Activated effector memory CD4-positive, alpha-beta T cell treated with Interleukin-2 at 50 U/mL for 16 hours (primary cell): ENCODE measurements at places on chromosomes 7 and 10.

- DNase-seq: no peak
Observed at GRCh38 chr10:97798958-97799610, 27.3 kb upstream of the SFRP5 start.

DNA sequence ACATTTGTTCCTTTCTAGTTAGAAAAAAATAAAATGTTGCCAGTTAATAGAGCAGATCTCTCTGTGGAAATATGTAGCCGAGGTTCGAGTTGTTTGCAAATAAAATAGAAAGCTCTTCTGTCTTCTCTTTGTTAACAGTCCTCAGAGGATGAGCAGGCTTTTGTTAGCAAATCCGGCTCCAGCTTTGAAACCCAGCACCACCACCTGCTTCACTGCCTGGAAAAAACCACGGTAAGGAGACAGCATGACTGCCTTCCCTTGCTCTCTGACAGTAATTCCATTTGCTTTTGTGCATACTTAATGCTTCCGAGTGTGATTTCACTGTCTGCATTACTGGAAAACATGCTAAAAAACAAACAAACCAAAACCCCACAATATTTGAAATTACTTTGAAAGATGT, 115.6 kb downstream of the TSPAN12 start:
- DNase-seq: no peak

DNA sequence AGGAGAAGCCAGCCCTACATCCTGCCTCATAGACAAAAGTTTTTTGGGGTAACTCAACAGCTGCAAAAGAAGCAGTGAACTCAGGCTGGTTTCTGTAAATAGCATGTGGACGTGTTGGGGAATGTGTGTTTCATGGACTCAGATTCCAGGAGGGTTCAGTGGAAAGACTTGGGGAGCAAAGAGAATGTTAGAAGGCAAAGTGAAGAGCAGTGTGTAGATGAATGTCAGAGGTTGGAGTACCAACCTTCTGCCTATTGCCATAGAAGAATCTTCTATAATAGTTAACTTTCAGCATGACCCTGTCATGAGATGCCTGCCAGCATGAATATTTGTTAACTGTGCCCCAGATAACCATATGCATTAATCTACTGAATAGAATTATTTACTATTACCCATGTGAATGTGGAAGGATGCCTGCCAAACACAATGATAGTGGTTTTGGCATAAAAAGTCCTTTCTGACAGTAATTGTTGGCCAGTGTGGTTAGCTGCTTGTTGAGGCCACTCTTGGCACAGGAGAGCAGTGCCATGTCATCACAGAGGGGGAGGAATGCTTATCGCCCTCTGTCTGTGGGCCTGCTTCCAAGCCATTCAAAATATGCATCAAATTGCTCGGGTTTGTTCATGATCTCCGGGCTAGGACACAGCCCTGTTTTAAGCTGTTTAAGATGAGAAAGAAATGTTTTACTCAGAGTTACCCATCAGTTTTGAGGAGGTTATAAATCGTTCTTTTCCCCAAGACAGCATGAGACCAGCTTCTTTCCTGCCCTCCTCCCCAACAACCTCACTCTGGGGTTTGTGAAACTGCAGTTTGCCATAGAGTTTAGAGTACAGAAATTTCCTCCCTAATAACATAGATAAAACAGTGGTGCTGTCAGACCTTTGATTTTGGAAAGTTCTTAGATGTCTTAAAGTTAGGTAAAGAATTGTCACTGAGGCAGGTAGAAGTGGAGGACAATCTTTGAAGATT, 165.3 kb downstream of the WNT2 start:
- DNase-seq: no peak

DNA sequence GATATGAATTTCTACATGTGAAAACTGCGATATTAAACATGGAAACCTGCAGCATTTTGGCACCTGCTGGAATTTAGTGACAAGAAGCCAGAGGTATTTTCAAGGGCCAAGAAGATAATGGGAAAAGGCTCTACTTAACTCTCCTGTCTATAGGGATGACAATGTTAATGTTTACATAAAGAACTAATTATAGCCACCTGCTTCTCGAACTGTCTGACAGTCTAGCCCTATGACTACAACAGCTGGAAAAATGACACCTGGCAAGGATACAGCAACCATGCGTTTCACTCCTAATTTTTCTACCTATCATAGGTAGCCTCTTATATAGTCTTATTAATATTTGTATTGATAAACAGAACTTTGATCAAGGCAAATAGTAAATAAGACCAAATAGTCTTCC, 49.6 kb downstream of the MAGI2 start:
- no peak for DNase-seq

DNA sequence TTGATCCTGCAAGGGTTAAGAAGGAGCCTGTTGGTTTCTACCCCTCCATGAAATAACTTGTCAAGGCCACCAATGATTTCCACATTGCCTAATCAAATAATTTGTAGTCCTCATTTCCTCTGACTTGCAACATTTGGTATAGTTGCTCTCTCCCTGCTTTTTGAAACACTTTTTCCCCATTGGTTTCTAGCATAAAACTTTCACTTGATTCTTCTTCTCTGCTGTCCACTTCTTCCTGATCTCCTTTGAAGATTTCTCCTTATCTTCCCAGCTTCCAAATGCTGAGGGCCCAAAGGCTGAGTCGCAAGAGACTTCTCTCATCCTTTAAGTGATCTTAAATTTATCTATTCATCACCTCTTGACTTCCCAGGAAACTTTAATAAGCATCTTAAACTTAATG, 134.2 kb downstream of the ITGB8 start:
- DNase-seq: no peak

GRCh38 chr7:131072505-131073091, 255.1 kb upstream of the MKLN1 start:
- DNase-seq: no peak

DNA sequence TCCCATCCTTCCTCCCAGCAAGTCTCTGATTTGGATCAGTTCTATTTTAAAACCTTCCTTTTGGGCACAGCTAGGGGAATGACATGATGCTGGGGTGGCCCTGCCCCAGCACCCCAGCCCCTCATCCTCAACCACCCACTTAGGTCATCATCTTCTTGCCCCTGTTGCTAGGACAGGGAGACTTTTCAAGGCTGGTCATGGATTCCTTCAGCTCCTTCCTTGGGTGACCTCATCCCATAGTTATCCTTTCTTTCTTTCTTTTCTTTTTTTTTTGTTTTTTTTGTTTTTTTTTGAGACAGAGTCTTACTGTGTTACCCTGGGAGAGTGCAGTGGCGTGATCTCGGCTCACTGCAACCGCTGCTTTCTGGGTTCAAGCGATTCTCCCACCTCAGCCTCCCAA, 127.2 kb downstream of the WDFY4 start:
- DNase-seq: no peak

DNA sequence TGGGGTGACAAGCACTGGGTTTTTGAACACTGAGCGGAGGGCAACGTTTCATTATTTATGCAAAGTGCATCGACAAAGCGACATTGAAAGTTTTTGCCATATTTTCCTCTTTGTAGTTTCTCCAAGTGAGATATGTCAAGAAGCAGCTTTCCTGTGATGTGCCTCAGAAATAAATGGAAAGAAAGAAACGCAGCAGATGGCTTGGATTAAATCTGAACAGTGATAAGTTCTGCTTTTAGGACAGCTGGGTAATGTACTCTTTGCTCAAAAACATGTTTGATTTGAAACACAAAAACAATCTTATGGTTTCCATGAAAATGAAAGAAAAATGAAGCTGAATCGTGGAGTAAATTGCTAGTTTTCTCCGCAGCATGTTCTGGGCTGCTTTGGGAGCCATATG, 166.3 kb downstream of the PTPRN2 start:
- no peak for DNase-seq

DNA sequence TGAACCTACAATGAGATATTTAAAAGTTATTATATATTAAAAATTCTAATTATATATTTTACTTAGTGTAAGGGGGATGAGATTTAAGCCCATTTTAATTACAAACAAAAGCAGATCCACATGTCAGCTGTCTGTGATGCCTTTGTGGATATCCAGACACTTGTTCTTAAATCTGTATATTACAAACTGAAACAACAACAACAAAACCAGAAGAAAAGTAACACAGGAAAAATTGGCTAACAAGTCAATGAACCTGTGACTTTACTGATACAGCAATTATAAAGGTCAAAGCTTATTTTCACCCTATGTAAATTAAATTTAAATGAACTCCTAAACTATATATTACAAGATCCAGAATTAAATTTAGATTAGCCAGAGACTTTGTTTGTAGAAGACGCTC, 222.7 kb downstream of the CHCHD3 start:
- no peak for DNase-seq

- DNase-seq: no peak
Observed at GRCh38 chr10:70540089-70540788, 61.7 kb downstream of the PALD1 start.

DNA sequence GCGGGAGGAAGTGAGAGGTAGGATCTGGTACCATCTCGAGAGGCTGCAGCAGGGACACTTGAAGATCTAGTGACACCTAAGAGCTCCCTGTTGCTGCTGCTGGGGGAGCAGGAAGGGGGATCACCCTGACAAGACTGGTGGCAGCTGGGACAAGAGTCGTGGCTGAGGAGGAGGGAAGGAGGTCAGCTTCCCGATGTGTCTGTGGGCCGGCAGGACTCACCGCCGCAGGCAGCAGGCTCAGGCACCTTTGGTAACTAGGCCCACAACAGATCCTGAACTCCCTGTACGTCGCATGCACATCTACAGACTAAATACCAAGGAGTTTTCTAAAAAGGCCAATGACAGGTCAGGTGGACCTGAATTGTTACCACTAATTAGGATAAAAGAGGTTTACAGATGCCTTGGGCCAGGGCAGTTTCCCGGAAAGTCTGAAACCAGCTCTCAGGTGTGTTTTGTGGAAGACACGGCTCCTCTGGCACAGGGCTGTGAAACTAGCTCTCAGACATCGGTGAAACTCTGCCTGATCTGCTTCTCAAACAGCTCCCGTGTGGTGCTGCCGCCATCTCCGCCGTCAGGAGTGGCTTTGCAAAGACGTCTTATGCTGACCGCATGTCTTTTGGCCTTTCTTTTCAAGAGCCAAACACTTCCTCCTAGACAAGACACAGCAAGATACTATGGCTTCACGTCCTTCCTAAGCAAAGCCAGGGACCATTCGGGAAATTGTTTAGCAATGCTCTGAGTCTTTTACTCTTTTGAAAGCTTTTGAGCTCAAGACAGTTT, 609.7 kb downstream of the PTPRN2 start:
- no peak for DNase-seq
